ENCODE measurements at places on chromosomes 4 and X.

DNA sequence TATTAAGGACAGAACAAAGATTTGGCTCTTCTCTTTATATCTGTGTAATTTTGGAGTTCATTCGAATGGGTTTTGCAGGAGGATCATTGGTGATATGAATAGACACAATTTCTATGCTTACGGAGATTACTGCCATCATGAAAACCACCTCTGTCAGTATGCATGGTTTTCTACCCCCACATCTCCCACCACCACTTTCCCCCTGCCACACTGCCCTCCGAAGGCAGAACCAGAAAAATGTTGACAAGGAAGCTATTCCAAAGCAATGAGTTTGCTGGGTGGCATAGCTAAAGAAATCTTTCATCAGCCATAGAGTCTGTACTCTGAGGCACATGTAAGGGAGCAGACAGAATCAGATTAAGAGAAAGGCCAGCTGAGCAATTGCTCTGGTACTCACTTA is 567.3 kb upstream of the ACTRT1 start:
- DNase-seq, result no peak

DNA sequence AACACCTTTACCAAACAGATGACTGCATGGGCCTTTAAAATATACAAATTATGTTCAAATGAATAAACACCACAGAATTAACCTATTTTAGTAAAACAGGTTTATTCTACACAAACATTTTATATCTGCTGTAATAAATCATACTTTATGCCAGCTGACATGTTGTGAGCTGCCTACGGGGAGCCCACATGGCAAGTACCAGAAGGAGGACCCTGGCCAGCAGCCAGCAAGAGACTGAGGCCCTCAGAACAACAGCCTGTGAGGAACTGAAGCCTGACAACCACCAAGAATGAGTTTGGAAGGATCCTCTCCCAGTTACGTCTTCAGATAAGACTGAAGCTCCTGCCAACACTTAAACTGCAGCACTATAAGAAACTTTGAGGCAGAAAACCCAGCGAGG is 377.0 kb downstream of the PDGFC start:
- DNase-seq, result no peak

GRCh38 chrX:18855919-18856644 is 127.8 kb downstream of the PHKA2 start:
- no peak for DNase-seq

GRCh38 chr4:53671757-53672156 is 80.5 kb upstream of the LNX1 start:
- DNase-seq, result no peak

DNA sequence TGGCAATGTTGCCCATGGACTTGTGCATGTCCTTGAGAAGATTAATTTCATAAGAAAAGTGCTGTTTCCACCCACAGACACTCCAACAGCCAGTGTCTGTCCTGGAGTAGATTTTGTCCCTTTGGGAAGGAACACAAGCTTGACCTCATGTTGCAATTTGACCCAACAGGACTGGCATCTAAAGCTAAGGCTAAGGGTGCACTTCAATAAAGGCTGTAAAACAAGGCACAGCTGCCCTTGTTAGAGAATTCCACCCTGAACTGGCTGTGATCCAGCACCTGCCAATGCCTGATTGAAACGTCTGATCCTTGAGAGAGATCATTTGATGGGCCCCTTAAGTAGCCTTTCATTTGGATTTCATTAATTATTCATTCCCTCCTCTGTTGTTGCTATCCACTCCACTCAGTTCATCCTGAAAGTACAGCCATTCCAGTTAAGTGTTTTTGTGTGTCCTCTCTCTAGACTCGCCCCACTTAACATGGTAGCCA is 56.2 kb downstream of the CD99L2 start:
- no peak for DNase-seq

All from CD8-positive, alpha-beta T cell (primary cell).